Foreskin keratinocyte (primary cell): ENCODE measurements at places on chromosomes 2 and 18. TPM values are rescaled to one million over a fixed set of nuclear protein-coding genes. Genes with fewer than 3 reads are reported as not detected.

Gene FAHD2B
- total RNA-seq = 8.4 and 11.0 TPM in 2 replicates

Gene MROH2A
- total RNA-seq = 0.11 and 0.31 TPM in 2 replicates

Gene LYPD6
- 8.2 and 10.2 TPM in 2 replicates for total RNA-seq

Gene SKOR2
- total RNA-seq = not detected in 2 replicates

Gene ZNF24
- 28.5 and 29.3 TPM in 2 replicates for total RNA-seq

Gene EVA1A
- 29.3 and 30.0 TPM in 2 replicates for total RNA-seq

Gene OXER1
- total RNA-seq = 0.07 TPM in 1 of 2 replicates, not detected in the other

Gene LCT
- total RNA-seq = not detected in 2 replicates

Gene TUBA3E
- not detected in 2 replicates for total RNA-seq

Gene ASB3
- 12.0 and 13.8 TPM in 2 replicates for total RNA-seq

Gene ATP8B1
- 13.5 and 14.7 TPM in 2 replicates for total RNA-seq

Gene GRHL1
- 0.92 and 1.2 TPM in 2 replicates for total RNA-seq

Gene PTPN2
- 42.0 and 44.5 TPM in 2 replicates for total RNA-seq

Gene TMEFF2
- total RNA-seq = not detected in 2 replicates

Gene CCDC88A
- 31.9 and 33.2 TPM in 2 replicates for total RNA-seq

Gene MYO5B
- total RNA-seq = 6.8 and 8.4 TPM in 2 replicates

Gene GPAT2
- total RNA-seq = 2.8 and 4.5 TPM in 2 replicates

Gene PNO1
- total RNA-seq = 26.8 and 29.6 TPM in 2 replicates

Gene RAB17
- 0.75 and 1.8 TPM in 2 replicates for total RNA-seq
